ENCODE measurements at places on chromosomes 6 and 20. TPM values are rescaled to one million over a fixed set of nuclear protein-coding genes. Genes with fewer than 3 reads are reported as not detected.

GRCh38 chr20:48824830-48825565 lies 2.8 kb downstream of the PREX1 start:
- no peak for DNase-seq

DNA sequence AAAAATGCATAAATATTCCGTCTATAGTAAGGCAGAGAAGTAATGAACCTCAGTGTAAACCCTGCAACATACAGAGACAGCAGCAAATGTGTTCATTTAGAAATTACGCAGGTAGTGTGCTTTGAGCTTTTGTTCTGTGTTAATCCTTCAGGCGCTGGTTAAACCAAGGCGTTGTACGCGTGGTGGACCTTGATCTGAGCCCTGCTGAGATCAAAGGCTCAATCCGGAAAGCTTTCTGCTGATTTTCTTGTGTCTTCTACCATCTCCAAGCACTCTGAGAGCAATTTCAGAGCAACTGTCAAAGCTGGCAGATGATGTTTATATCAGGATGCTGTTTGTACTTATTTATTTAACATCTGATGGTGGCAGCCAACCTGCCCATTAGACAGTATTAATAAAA lies 382.8 kb downstream of the CDH26 start:
- no peak for DNase-seq

GRCh38 chr6:42367353-42368011 lies 84.2 kb downstream of the TRERF1 start:
- no peak for DNase-seq

DNA sequence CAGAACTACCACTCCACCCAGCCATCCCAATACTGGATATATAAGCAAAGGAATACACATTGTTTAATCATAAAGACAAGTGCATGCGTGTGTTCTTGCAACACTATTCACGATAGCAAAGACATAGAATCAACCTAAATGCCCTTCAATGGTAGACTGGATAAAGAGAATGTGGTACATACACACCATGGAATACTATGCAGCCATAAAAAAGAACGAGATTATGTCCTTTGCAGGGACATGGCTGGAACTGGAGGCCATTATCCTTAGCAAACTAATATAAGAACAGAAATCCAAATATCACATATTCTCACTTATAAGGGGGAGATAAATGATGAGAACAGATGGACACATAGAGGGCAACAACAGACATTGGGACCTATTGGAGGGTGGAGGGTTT lies 156.6 kb downstream of the LRRC1 start:
- DNase-seq: no peak

GRCh38 chr6:4264081-4264480 lies 128.7 kb upstream of the ECI2 start:
- DNase-seq: no peak

GRCh38 chr20:59044796-59045195 lies 2.2 kb upstream of the PRELID3B start:
- DNase-seq: no peak

DNA sequence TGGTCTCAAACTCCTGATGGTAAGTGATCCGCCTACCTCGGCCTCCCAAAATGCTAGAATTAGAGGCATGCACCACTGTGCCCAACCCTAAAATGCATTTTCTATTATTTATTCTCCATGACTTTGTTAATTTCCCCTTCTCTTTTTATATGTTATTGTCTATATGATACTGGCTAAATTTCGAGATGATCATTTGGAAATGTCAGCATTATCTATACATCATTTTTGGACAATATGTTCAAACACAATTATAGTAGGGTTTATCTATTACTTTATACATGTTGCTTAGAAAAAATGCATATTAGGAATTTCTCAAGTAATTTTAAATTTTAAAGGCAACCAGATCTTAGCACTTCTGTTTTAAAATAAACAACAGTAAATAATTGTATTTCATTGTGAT lies 34.4 kb upstream of the HIVEP1 start:
- DNase-seq: no peak

GRCh38 chr6:72206606-72207005 lies 320.3 kb downstream of the RIMS1 start:
- DNase-seq: no peak

GRCh38 chr6:81788748-81789147 lies 36.3 kb upstream of the TENT5A start:
- no peak for DNase-seq

- no peak for DNase-seq
These were observed 2.5 kb upstream of the RNF144B start for GRCh38 chr6:18384621-18385020.

GRCh38 chr20:54570561-54570960 lies 95.2 kb downstream of the DOK5 start:
- DNase-seq: no peak

DNA sequence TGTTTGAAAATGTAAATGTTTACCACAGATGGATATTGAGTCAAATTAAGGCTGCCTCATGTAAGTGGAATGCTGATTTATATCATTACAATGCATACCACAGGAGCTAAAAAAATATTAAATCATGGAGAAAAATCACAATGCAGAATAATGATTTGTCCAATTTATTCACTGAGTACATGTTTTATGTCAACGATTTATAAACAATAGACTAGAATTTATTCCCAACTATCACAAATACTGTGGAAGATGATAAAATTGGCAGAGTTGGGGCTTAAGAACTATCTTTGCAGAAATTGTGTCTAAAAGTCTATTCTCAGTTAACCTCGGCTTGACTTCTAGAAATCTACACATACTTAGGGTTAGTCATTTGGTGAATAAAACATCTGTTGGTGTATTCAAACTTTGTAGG lies 472.1 kb upstream of the MARCKS start:
- no peak for DNase-seq

GRCh38 chr20:3729378-3729777 lies 3.1 kb upstream of the HSPA12B start:
- DNase-seq: no peak

DNA sequence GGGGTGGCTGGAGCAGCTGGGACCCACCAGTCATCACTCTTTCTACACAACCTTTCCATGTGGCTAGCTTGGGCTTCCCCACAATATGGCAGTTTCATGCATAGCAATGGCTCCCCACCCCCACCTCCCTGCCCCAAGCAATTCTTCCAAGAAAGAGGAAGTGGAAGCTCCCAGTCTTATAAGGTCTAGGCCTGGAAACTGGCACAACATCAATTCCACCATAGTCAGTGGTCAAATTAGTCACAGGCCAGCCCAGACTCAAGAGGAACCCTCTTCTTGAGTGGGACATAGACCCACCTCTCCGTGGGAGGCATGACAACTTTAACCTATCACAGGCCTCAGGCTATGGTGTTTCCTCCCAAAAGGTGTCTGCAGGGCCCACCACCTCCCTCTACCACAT lies 17.7 kb downstream of the TGM6 start:
- no peak for DNase-seq

- DNase-seq: no peak
These were observed 7.1 kb downstream of the ALDH5A1 start for GRCh38 chr6:24501914-24502313.

DNA sequence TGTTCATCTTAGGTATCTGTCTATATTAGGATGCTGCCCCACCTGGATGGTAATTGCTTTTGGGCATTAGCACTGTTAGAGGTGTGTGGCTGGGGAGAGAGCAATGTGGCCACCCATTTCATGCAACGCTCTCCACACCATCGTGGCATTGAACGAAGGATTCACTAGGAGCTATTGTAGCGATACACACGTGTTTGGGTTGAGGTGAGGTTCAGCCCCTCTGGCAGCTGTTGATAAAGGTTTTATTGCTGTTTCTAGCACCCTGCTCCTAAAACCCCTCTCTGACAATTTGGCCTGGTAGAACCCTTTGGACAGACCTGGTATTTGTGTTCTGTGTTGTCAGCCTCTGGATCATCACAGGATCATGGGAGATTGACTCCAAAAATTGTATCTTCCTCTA lies 280.9 kb downstream of the PRL start:
- DNase-seq: no peak

- DNase-seq: no peak
These were observed 22.9 kb downstream of the BCAS4 start for GRCh38 chr20:50817776-50818172.

GRCh38 chr6:33407132-33407718 lies 3.6 kb upstream of the PHF1 start:
- no peak for DNase-seq

DNA sequence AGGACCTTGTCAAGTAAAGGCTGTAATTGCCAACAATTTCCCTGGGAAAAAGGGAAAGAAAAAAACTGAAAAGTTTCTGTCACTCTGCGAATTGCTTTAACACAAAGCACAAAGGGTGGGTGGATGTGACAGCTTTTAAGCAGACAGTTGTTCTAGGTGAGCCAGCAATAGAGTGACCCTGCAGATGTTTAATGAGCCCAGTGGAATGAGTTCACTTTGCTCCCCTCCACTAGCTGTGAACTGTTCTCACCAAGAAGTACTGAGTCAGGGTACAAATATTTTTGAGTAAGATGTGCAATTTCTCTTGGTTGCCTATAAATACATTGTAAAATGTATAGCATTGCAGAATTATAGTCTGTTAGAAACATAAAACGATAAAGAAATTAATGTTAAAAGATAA lies 26.2 kb upstream of the LRRC1 start:
- DNase-seq: no peak

DNA sequence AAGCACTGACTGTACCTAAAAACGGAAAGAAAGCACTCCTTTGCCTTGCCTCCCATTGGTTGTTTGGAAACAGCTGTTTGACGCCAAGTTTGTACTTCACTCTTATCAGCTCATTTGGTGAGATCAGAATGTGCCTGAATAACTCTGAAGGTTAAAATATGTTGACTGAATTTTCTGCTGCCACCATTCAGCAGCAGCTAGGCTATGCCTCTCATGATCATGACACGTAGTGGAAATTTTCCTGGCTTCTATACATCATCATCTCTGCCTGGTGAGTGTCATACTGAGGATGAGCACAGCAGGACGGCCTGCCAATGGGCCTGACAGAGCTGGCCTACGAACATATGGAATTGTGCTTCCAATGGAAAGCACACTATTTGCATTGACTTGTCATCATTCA lies 704.9 kb upstream of the CITED2 start:
- peak; percentile 69 for DNase-seq

- no peak for DNase-seq
These were observed 34.3 kb downstream of the SRC start for GRCh38 chr20:37379967-37380828.

- DNase-seq: no peak
These were observed 120.5 kb downstream of the NCOA3 start for GRCh38 chr20:47622118-47622665.

GRCh38 chr20:34986311-34987287 lies 30.9 kb downstream of the MYH7B start:
- DNase-seq: peak; percentile 36

DNA sequence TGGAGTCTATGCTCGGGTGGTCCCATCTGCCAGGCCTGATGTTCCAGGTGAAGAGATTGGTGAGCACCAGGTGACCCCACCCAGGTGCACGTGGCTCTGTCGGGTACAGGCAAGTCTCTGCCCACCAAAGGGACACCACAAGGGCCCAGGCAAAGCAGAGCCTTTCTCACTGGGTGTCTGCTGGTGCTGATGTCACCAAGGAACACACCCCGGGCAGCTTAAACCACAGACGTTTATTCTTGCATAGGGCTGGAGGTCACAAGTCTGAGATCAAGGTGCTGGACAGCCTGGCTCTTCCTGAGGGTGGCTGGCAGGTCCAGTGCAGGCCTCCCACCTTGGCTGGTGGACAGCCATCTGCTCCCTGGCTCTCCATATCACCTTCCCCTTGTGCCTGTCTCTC lies 100.7 kb upstream of the CD93 start:
- no peak for DNase-seq

- no peak for DNase-seq
These were observed 124.8 kb downstream of the SH3BGRL2 start for GRCh38 chr6:79755967-79756366.

Gene RWDD2A
- 2.8 TPM for total RNA-seq

Gene PRDM1
- total RNA-seq: 1.7 TPM

Gene CDC25B
- 7.5 TPM for total RNA-seq

Gene ZMYND8
- total RNA-seq: 40.1 TPM

Gene MTFR2
- total RNA-seq: 0.25 TPM

Gene SCGN
- total RNA-seq: 0.79 TPM

Gene EEF1A2
- total RNA-seq: 1,346 TPM

Gene BPIFB4
- total RNA-seq: not detected

Gene VEGFA
- 261 TPM for total RNA-seq

Gene PAK5
- not detected for total RNA-seq
